ENCODE measurements at places on chromosomes 11 and 22. TPM values are rescaled to one million over a fixed set of nuclear protein-coding genes. Genes with fewer than 3 reads are reported as not detected.

The AQP11 gene
- polyA plus RNA-seq: 3.7 TPM

The ATG16L2 gene
- polyA plus RNA-seq: 29.6 TPM

The OR6T1 gene
- polyA plus RNA-seq: not detected

The CBLIF gene
- polyA plus RNA-seq: not detected

The GLB1L2 gene
- 21.6 TPM for polyA plus RNA-seq

The OR51I1 gene
- polyA plus RNA-seq: not detected

The INS gene
- polyA plus RNA-seq: not detected

The POU2F3 gene
- 0.62 TPM for polyA plus RNA-seq
